Right atrium auricular region (tissue), 2 donors: ENCODE measurements at places on chromosomes 12 and 14. TPM values are rescaled to one million over a fixed set of nuclear protein-coding genes. Genes with fewer than 3 reads are reported as not detected.

GRCh38 chr12:49198431-49199155 is 9.7 kb upstream of the TUBA1A start:
- DNase-seq = peak; percentile 56

GRCh38 chr14:52067873-52068614 is 815 bp downstream of the NID2 start:
- DNase-seq = no peak

Gene ITGB7
- not detected for total RNA-seq

- DNase-seq = peak; percentile 65
Measured at GRCh38 chr14:63853831-63854293, 1.1 kb downstream of the SYNE2 start.

DNA sequence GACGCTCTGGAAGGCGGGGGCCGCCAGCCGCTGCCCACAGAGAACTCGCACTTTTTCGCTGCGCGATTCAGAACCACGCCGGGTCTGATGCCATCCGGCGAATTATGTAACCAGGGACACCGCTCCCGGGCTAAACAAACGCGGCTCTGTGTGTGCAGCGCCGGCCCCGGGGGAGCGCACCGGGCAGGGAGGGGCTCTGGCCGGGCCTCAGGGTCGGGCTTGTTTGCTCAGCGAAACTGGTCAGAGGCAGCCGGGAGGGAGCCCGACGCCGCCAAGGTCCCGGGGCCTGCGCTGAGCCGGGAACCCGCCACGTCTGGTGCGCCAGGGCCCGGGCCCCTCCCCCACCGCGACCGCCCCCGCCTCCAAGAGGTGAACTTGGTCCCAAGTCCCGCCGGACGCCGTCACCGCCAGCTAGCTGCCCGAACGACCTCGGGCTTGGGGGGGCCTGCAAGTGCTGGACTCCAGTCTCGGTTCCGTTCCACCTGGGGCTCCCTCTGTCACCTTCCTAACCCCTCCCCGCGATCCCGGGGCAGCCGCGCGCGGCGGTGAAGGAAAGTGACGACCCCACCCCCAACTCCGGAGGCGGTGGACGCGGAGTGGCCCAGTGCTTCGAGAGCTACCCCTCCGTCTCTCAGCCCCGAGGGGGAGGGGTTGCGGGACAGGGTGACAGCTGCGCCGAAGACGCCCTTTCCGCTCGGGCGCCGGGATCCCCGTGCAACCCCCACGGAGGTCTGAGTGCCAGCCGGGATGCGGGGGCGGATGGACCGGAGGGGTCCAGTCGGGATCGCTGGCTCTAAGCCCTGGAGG is 848 bp downstream of the CTDSP2 start:
- peak; percentile 85 for DNase-seq

Gene PTCSC3
- total RNA-seq = not detected

Gene NPFF
- not detected for total RNA-seq

DNA sequence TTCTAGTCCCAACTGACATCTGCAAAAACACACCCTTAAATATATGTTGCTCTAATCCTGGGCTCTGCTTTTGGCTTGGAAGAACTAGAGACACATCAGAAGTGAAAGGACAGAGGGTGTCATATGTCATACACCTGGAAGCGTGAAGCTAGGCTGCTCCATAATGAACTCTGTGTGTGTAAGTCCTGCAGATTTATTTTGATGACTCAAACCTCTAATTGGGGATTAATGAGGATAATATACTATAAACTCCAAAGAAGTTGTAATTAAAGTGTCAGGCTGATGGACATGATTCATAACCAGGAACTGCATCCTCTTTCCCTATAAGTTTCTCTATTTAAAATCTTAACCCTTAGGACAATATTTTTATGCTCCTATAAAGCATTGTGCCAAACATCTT is 4.4 kb upstream of the KCNK10 start:
- DNase-seq = no peak

GRCh38 chr12:120936197-120936596 is 32.0 kb upstream of the SPPL3 start:
- no peak for DNase-seq

Gene RPS26
- total RNA-seq = 1,492 TPM

- no peak for DNase-seq
Measured at GRCh38 chr12:16833376-16834015, 227.5 kb upstream of the LMO3 start.

GRCh38 chr14:21852061-21852664 is 178.5 kb upstream of the OR4E1 start:
- DNase-seq = no peak

Gene STXBP6
- total RNA-seq = 13.5 TPM

DNA sequence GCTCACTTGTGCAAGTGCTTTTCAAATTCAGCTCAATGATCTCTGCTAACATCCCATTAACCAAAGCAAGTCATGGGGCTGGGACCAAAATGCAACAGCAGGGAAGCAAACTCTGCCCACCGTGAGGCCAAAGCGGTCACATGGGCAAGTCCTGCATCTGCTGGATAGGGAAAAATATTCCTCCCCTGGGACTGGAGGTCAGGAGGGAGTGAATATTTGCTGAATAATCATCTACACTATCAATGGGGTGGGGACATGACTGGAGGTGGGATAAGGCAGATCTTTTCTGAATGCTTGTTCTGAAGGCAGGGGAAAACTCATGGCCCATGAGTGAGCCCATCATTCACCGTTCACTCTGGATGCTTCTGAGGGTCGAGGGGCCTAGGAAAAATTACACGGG is 45.1 kb upstream of the VRK1 start:
- DNase-seq = no peak

Gene GPX2
- total RNA-seq = not detected

Gene SERPINA3
- total RNA-seq = 57.2 TPM

DNA sequence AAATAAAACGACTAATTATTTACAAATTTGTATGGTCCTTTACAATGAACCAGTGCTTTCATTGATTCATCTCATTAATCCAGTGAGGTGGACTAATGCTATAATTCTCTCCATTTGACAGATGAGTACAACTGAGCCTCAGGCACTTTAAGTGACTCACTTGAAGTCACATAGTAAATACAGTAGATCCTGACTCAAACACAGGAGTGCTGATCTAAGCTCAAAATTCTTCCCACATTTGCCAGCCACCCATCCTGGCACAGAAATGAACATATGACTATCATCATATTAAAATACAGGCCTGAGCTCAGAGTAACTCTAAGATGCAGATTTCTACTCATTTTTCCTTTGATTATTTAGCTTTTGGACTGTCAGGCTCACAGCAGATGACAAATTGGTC is 30.6 kb downstream of the SLC16A7 start:
- DNase-seq = no peak

Gene OVCH1
- total RNA-seq = 0.19 TPM

- DNase-seq = no peak
Measured at GRCh38 chr14:68409387-68409786, 383.5 kb downstream of the ZFP36L1 start.

- no peak for DNase-seq
Measured at GRCh38 chr12:66154776-66155175, 15.0 kb downstream of the TMBIM4 start.

Gene ATL1
- 2.6 TPM for total RNA-seq

DNA sequence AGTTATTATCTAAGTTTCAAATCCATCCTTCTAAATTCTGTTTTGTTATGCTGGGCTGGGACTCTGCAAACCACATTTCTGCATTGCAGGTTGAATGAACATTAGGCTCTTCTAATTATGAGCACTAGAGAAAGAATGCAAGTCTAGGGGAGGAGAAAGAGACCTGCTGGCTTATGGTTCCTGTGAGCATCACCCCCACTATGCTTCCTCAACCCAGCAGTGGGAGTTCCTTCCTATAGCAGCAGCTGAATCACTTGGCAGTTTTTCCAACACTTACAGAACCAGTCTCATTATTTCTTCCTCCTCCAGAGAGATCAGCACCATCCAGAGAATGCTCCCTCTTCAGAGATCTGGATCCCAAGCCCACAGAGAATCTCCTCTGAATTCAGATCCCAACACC is 297.7 kb upstream of the CLEC14A start:
- no peak for DNase-seq

DNA sequence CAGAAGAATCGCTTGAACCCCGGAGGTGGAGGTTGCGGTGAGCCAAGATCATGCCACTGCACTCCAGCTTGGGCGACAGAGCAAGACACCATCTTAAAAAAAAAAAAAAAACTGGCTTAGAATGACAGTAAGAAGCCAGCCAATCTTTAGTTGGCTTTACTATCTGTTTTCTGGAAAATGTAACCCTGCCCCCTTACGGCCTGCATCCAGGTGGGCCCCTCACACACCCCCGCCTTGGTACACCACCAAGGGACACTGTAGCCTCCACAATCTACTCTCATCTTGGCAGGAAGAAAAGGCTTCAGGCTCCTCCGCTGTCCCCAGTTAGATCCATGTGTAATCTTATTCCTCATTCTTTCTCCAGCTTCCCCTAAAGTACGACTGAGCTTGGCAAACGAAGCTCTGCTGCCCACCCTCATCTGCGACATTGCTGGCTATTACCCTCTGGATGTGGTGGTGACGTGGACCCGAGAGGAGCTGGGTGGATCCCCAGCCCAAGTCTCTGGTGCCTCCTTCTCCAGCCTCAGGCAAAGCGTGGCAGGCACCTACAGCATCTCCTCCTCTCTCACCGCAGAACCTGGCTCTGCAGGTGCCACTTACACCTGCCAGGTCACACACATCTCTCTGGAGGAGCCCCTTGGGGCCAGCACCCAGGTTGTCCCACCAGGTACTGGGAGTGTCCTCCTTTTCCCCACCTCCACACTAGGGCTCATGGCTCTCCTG is 6.6 kb downstream of the TAPBPL start:
- no peak for DNase-seq

GRCh38 chr12:70044167-70044566 is 199.1 kb upstream of the CNOT2 start:
- DNase-seq = no peak

GRCh38 chr12:69007101-69007854 is 74.3 kb upstream of the CPM start:
- no peak for DNase-seq

Gene GPRC5D
- not detected for total RNA-seq

GRCh38 chr14:38883127-38883526 is 219.9 kb downstream of the SEC23A start:
- no peak for DNase-seq

Gene ADCY6
- total RNA-seq = 81.6 TPM

DNA sequence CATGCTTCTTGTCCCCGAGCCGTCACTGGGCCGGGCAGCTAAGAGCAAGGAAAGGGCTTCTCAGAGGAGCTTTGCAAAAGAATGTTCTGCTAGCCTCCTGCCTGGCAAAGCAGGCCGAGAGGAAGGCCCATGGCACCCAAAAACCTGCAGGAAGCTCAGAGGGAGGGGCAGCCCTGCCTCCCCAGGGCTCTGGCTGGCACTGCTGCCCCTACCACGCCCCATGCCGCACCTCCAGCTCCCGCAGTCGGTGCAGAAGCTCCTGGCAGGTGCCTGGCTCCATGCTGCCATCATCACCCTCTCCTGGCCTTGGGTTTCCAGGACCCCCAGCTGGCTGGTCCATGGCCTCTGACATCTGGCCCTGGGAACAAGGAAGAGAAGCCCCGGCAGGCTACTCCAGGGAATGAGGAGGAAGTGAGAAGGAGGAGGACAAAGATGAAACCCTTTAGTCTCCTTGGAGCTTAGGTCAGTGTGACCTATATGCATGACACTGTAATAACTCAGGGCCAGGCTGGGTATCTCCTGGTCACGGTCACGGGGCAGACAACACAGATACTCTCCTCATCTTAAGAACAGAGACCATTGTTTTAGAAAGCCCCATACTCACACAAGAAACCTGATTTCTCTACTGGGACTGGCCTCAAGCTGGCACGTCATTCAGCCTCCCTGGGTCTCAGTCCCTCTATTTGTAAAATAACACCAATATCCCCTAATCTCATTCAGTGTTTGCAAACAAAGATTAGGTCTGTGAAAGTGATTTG is 24.3 kb downstream of the NCKAP5L start:
- no peak for DNase-seq

Gene RPL10L
- total RNA-seq = not detected

DNA sequence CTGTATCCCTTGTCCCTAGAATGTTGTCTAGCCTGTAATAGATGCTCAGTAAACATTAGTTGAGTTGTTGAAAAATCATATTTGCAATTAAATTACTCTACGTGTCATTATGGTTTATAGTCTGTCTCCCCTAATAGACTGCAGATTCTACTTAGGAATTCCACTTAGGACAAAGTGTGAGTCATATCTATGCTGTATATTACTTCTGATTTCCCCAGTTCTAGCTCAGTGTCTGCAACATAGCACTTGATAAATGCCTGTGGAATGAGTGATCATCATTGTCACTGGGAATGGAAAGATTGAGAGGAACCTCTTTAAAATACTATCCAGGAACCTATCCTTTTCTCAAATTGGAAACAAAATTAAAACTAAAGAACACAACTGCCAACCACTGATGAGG is 99.3 kb downstream of the TBX5 start:
- DNase-seq = no peak

GRCh38 chr12:27577688-27578087 is 53.7 kb downstream of the PPFIBP1 start:
- no peak for DNase-seq

DNA sequence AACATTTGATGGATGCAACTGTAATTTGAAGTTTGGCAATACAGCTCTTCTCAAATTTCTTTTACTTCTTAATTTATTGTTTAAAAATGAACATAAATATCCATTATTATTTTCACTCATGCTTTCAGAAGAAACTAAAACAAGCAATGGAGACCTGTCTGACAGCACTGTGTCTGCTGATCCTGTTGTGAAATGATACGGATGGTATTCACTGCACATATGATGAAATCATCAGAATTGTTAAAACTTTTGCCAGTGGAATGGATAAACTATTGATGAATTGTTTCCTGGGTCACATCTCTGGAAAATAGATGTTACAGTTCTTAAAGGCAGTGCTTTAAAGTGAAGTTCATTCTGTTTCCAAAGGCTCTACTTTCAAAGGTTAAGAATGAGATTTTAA is 59.2 kb downstream of the WASHC4 start:
- DNase-seq = no peak

Gene CABP1
- 2.0 TPM for total RNA-seq

Gene TAS2R42
- total RNA-seq = not detected

GRCh38 chr12:108270035-108270848 is 68.9 kb downstream of the CMKLR1 start:
- no peak for DNase-seq

GRCh38 chr12:69243099-69244084 is 4.0 kb downstream of the CPSF6 start:
- no peak for DNase-seq

GRCh38 chr12:105820429-105821125 is 318.2 kb downstream of the NUAK1 start:
- peak; percentile 81 for DNase-seq

DNA sequence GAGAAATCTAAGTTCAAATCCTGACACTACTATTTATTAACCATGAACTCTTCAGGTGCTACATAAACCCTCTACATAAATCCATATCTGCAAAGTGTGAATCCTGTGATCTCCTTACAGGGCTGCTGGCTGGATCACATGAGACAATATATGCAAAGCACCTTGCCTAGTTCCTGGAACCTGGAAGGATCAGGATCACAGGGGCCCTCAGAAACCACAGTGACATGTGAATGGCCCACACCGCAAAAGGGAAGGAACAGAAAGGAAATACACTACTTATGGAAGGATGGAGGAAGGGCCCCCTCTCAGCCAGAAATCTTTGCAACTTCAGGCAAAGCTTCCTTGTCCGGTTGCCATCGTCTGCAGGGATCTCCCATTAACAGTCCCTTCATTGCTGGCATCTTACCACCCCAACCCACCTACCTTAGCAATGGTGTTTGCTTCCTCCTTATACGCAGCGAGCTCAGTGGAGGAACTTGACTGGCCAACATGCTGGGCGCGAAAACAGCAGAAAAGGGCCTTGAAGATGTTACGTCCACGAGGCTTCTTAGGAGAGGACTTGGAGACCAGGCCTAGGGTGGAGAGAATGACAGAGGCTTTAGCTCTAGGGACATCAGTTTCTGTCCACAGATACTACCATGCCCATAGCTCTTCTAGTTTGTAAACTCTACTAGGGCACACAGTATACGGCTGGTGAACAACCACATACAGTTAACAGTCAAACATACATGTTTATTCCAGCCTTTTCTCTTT is 10.7 kb upstream of the AVIL start:
- DNase-seq = no peak
